Tracheal epithelial cell (primary cell): ENCODE measurements at places on chromosomes 16 and 17. TPM values are rescaled to one million over a fixed set of nuclear protein-coding genes. Genes with fewer than 3 reads are reported as not detected.

TPSD1 gene
- total RNA-seq: not detected in 2 replicates

KRT20 gene
- not detected in 2 replicates for total RNA-seq

MT4 gene
- total RNA-seq: not detected in 2 replicates

RHBDF2 gene
- 21.1 and 49.9 TPM in 2 replicates for total RNA-seq

TAC4 gene
- total RNA-seq: not detected in 2 replicates

C17orf78 gene
- not detected in 2 replicates for total RNA-seq

SLFN11 gene
- 4.3 and 9.6 TPM in 2 replicates for total RNA-seq

PRSS27 gene
- total RNA-seq: under 0.01 and 0.96 TPM in 2 replicates

MYL4 gene
- not detected in 2 replicates for total RNA-seq

TMEM220 gene
- total RNA-seq: 0.96 and 2.8 TPM in 2 replicates

ALOX15 gene
- not detected in 2 replicates for total RNA-seq

SLC47A1 gene
- 0.24 and 1.3 TPM in 2 replicates for total RNA-seq

SEZ6L2 gene
- total RNA-seq: 5.3 and 8.7 TPM in 2 replicates

AOC3 gene
- under 0.01 and 0.24 TPM in 2 replicates for total RNA-seq

ZNF23 gene
- total RNA-seq: 6.0 and 7.5 TPM in 2 replicates

P2RX5 gene
- total RNA-seq: 2.1 and 3.6 TPM in 2 replicates

FADS6 gene
- total RNA-seq: 0.21 and 0.24 TPM in 2 replicates

IL17C gene
- 2.2 TPM in 1 of 2 replicates, not detected in the other for total RNA-seq

PDIA2 gene
- 0.24 TPM in 1 of 2 replicates, not detected in the other for total RNA-seq

SDR42E1 gene
- total RNA-seq: 21.2 and 31.8 TPM in 2 replicates

JUP gene
- total RNA-seq: 606 and 732 TPM in 2 replicates

NLRC3 gene
- total RNA-seq: not detected in 2 replicates

HS3ST4 gene
- not detected in 2 replicates for total RNA-seq

CD300LB gene
- not detected in 2 replicates for total RNA-seq

AMFR gene
- 298 and 302 TPM in 2 replicates for total RNA-seq

CCDC200 gene
- total RNA-seq: not detected in 2 replicates

PLD2 gene
- total RNA-seq: 15.3 and 25.8 TPM in 2 replicates

CTRB2 gene
- total RNA-seq: not detected in 2 replicates

ZNF629 gene
- 5.5 and 6.6 TPM in 2 replicates for total RNA-seq

VASN gene
- 7.5 and 15.4 TPM in 2 replicates for total RNA-seq

HID1 gene
- 2.4 and 3.4 TPM in 2 replicates for total RNA-seq

DNAH17 gene
- under 0.01 TPM in 1 of 2 replicates, not detected in the other for total RNA-seq

RHBDL1 gene
- 7.0 and 19.2 TPM in 2 replicates for total RNA-seq

STH gene
- not detected in 2 replicates for total RNA-seq

FBXL20 gene
- 11.1 and 11.7 TPM in 2 replicates for total RNA-seq

GPR139 gene
- not detected in 2 replicates for total RNA-seq

MMP15 gene
- 23.7 and 27.2 TPM in 2 replicates for total RNA-seq

ZG16B gene
- total RNA-seq: 0.64 and 1.4 TPM in 2 replicates

NUFIP2 gene
- total RNA-seq: 26.5 and 40.7 TPM in 2 replicates
